ENCODE measurements at places on chromosomes 11 and 22.

DNA sequence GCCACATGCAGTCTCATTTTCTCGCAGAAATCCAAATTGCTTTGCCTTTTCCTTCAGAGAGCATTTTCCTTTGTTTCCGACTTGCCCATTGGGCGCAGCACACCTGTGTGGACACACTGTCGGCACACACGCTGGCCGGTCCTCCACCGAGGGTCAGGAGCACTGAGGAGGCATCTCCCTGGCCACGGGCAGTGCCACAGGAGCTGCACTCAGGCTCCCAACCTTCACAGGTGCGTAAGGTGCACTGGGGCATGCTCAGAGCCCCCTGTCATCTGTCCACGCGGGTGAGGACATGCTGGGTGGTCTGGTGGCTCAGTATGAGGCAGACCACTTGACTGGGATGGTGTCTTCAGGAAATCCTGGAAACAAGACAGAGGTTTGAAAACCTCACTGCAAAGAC lies 779.1 kb downstream of the BRD1 start:
- no peak for DNase-seq

GRCh38 chr11:33774736-33775466 lies 581 bp upstream of the FBXO3 start:
- no peak for DNase-seq

- no peak for DNase-seq
Measured at GRCh38 chr11:119991669-119992068, 146.2 kb downstream of the TRIM29 start.

DNA sequence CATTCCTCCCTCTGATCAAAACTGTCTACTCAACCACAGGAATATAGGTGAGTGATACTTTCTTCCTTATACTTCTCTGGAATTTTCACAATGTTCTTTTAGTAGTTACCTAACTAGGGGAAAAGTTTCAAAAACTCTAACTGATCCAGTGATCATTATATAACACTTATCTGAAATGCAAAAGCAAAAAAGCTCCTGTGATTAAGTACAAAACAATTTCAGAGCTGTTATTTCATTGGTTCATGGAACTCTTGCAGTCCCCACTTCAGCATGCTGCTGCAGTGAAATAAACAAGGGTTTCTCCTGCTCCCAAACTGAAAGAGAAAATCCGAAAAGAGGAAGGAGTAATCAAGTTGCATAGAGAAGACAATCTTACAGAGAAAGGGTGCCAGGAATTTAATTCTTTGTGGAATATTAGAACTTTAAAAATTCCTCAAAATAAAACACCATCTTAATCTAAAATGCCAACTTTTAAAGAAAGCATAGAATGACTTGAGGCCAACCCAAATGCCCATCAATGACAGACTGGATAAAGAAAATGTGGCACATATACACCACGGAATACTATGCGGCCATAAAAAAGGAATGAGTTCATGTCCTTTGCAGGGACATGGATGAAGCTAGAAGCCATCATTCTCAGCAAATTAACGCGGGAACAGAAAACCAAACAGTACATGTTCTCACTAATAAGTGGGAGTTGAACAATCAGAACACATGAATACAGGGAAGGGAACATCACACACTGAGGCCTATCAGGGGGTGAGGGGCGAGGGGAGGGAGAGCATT lies 20.3 kb downstream of the PPP2R1B start:
- DNase-seq = no peak

GRCh38 chr11:94148189-94148588 lies 19.5 kb downstream of the PANX1 start:
- no peak for DNase-seq

GRCh38 chr11:6405052-6405667 lies 13.7 kb downstream of the APBB1 start:
- no peak for DNase-seq

- no peak for DNase-seq
Measured at GRCh38 chr11:113781682-113782081, 2.1 kb downstream of the CLDN25 start.

DNA sequence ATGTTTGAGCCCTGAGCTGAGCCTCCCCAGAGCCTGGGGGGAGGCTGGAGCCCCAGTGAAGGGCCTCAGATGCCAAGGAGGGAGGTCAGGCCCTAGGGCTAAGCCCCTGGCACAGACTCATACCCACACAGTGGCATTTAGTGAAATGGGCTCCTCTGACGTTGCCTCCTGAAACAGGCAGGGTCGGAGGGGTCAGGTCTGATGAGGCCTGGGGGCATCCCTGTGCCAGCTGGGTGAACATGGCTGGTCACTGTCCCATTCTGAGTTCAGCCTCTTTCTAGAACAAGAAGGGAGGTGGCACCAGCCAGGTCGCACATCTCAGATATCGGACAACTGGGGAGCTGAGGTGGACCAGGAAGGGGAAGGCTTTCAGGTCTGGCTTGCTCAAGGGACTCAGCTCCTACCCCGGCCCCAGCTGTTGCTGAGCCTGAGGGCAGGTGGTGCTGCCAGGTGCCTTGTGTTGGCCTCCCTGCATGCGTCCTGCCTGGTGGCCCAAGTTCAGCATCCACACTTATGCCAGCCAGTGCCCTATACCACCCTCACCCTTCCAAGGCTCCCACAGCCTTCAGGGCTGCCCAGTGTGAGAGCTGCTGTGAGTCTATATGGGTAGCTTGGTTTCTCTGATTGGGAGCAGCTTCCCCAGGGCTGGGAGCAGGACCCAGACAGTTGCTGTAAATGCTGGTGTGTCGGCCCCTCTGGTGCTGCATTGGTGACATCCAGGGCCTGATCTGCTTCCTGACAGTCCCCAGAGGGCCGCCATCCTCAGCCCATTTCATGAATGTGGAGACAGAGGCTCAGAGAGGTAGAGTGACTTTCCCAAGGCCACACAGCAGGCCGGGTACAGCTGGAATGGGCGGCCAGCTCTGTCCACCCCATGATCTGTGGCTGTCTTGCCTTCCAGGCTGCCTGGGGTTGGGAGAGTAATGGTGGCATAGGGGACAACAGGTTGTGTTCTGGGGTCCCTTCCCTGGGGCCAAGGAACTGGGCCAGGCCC lies 32.8 kb upstream of the PPARA start:
- DNase-seq = no peak

GRCh38 chr11:120660024-120660565 lies 148.5 kb downstream of the GRIK4 start:
- no peak for DNase-seq

Data from esophagus squamous epithelium (tissue), 5 donors.